ENCODE measurements at places on chromosomes 7 and 10.

DNA sequence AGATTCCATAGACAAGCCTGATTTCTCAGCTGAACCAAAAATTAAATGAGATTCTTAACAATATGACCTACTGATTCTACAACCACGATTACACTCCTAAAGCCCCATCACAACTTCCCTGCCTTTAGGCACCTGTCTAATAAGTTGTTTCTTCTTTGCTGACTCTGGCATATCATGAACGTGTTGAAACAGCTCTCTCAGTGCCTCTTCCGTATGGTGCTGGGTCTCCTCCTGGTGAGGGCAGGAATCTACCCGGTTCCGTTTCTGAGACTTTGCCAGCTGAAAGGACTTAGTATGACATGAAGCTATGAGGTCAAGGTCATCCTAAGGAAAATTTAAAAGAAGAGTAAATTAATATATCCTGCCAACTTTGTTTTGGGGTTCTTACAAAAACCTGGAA lies 48.6 kb downstream of the ARHGAP19 start:
- no peak for DNase-seq

DNA sequence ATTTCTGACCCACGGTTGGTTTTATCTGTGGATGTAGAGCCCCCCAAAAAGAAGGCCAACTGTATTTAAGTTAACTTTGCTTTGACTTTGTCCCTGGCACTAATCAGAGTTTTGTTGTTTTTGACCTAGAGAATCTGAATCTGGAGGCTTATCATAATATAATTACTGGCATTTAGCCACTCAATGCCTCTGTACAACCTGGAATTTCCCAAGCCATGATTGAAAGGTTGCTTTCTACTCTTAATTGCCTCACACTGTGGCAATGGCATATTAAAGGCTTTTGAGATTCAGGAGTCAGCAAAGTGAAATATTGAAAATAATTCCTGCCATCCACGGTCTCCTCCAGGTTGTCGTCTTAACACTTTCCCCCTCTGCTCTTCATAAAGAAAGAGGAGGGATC lies 205.2 kb upstream of the GHITM start:
- no peak for DNase-seq

DNA sequence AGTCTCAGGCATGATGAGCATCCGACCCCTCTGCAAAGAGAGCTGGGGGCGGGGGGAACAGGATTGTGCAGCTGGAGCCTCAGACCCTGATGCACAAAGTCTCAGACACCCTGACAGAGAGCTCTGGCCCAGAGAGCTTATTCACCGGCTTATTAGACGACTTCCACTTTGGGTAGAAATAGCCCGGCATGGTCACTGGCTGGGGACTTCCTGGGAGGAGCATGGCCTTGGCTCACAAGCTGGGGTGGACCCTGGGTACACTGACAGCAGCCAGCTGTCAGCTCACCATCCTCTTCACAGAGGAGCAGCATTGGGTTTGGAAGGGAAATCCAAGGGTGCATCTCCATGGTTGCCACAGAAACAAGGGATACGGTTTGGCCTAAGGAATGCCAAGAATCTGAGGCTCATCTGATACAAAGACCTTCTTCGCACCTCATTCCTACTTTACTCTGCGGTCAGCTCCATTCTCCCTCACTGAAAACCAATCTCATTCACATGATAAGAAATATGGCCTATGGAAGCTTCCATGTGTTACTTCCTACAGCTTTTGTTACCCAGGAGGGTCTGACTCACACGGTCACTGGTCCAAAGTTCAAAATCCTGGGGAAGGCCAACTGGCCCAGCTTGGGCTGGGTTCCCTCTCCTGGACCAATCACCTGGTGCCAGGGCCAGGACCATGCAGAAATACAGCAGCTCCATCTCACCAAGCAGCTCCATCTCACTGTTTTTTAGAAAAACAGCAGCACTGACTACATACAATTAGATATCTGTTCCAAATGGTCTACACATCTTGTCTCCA lies 25.1 kb downstream of the ZNF467 start:
- DNase-seq, result peak; percentile 18

DNA sequence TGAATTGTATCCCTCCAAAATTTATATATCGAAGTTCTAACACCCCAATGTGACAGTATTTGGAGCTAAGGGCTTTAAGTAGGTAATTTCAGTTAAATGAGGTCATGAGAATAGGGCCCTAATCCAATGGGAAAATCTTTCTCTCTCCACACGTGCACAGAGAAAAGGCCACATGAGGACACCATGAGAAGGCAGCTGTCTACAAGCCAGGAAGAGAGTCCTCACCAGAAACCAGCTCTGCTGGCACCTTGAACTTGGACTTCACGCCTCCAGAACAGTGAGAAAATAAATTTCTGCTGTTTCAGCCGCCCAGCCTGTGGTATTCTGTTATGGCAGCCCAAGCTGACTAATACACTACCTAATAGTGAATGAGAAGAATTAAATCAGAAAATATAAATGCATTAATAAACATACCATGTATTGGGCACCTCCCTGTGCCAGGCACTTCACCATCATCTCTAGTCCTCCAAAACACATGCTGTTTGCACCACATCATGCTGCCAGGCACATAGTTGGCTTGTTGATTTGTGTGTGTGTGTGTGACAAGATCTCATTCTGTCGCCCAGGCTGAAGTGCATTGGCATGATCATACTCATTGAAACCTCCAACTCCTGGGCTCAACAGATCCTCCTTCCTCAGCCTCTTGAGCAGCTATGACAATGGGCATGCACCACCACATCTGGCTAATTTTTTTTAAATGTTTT lies 9.1 kb upstream of the TOMM7 start:
- no peak for DNase-seq

GRCh38 chr10:124420254-124420653 lies 1.5 kb upstream of the OAT start:
- no peak for DNase-seq

DNA sequence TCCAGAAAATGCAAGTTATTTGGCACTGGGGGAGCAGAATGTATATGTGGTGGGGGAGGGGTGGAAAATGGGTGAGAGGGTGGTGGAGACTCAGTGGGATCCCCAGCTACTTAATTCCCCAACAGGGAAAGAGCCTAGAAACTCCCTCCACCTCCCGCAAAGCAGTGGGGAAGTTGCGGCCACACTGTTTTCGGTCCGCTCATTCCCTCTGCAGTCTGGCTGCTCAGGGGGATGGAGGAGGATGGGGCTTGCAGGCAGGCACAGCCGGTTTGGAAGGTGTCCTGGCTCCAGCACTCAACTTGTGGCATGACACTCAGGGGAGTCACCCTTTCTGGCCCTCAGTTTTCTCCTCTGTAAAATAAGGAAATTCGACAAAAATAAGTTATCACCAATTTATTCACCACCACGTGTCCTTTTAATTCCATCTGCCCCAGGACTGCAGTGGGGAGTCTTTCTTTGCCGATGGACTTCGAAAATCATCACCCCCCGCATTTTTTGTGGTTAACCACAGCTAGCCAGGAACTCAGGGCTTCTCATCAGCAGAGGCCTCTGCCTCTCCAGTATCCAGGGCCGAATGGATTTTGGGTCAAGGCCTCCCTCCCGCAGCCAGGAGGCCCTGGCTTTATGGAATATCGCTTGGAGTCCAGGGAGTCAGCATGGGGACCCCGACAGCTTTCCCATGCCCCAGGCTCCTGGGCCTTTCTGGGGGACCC lies 1.6 kb upstream of the HTRA1 start:
- peak; percentile 94 for DNase-seq

- DNase-seq, result no peak
These were observed 5.2 kb downstream of the IDI2 start for GRCh38 chr10:1020460-1020859.

GRCh38 chr10:50367732-50368131 lies 116.4 kb upstream of the ASAH2 start:
- DNase-seq, result peak; percentile 52

DNA sequence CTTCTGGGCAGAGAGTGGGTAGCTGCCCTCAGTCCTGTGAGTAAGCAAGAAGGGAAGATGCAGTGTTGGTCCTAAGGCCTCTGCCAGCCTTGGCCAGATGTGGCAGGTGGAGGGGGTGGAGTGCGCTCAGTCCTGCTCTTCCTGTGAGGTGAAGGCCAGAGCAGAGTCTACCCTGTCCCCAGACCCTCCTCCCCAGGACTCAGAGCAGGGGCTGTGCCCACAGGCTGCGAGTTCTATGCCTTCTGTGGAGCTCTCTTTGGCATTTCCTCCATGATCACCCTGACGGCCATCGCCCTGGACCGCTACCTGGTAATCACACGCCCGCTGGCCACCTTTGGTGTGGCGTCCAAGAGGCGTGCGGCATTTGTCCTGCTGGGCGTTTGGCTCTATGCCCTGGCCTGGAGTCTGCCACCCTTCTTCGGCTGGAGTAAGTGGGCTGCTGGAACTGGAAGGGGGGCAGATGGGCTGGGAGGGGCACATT lies 4.0 kb downstream of the OPN4 start:
- no peak for DNase-seq

DNA sequence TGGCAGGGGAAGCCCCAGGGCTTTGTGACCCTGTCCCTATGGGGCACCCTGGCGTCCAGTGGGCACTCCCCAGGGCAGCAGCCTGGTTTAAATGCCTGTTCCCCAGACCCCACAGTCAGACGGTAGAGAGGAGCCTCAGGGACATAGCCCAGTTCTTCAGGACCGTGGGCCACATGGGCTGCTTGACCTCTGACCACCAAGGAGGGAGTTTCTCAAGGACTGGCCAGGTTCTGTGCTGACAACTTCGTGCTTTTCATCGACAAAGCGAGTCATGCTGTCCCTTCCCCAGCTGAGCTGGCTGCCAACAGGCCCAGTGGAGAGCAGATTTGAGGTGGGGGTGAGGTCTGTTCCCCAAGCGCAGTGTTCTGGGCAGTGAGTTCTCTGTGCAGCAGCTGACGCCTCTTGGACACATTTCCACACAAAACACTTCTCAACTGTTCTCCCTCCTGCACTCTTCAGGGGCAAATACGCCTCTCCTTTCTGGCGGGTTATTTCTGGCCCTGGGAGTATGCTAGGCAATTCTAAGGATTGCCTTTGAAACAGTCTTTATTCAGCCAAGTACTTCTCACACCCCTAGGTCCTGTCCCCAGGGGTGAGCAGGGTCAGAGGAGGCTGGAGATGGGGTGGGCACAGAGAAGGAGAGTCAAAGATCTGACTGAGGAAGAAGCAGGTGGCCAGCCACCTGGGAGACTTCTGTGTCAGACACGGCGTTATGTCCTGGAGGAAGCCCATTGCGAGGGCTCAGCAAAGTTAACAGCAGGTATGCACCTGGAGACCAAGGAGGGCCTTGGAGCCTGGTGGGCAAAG lies 57.3 kb upstream of the CAMK2B start:
- DNase-seq, result no peak

DNA sequence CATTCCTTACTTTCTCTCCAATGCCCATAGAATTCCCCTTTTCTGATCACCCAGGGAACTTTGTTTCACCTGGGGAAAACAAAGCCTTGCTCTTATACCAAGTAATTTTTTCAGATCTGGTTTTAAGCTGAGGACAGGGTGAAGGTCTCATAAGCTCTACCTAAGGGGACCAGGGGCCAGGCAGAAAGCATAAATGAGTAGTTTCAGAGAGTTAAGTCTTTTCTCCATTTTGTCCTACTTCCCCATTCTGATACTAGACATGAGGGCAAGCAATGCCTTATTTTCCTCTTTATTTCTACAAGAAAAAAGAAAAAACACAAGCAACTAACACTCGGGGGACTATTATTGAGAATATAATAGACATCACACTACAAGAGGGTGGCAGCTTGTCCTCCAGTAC lies 2.9 kb downstream of the AKR1D1 start:
- no peak for DNase-seq

DNA sequence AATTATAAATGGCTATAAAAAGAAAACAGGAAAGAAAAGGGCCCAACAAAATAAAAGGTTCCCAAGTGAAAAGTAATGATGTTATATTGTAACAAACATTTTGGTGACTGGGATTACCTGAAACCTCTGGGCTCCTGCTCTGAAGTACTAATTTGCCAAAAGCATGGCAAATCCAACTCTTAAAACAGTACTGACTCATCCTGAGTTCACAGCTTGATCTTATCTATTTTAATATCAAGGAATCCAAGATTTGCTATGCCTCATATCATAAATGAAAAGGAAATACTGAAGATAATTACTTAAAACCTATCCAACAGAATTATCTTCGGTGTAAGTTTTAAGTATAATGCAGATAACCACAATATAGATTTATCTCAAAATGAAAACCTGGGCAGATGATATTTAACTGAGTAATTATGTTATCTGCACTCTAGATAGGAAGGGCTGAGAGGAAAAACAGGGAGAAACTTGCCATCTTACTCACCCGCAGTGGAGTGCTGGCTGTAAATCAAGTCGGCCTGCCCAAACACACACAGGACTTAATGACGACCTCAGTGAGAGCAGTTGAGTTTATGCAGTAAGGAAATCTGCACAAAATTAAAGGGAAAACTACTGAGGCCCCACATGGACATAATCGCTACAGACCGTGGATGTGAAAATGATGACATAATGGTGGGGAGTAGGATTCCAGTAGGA lies 48.4 kb downstream of the MPP7 start:
- DNase-seq, result peak; percentile 84

GRCh38 chr7:151920488-151920887 lies 35.8 kb upstream of the GALNTL5 start:
- DNase-seq, result no peak

DNA sequence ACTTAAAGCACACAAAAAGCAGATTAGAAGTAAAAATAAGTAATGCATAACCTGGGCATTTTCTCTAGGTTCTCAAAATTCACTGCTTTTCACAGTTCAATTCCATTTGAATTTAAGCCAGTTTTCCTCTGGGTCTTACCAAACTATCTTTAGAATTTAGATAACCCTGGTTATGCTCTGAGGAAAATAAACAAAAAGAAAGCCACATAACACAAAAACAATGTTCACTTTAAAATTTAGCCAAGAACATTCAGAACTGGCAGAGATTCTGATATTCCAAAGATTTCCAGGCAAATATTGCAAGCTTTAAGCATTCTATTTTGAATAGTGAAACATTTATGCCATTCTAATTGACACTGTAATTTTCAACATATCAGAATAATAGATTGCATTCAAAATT lies 50.7 kb upstream of the PRKG1 start:
- DNase-seq, result no peak

All from amniotic epithelial cell (primary cell).